ENCODE measurements at places on chromosomes 6 and 20.

DNA sequence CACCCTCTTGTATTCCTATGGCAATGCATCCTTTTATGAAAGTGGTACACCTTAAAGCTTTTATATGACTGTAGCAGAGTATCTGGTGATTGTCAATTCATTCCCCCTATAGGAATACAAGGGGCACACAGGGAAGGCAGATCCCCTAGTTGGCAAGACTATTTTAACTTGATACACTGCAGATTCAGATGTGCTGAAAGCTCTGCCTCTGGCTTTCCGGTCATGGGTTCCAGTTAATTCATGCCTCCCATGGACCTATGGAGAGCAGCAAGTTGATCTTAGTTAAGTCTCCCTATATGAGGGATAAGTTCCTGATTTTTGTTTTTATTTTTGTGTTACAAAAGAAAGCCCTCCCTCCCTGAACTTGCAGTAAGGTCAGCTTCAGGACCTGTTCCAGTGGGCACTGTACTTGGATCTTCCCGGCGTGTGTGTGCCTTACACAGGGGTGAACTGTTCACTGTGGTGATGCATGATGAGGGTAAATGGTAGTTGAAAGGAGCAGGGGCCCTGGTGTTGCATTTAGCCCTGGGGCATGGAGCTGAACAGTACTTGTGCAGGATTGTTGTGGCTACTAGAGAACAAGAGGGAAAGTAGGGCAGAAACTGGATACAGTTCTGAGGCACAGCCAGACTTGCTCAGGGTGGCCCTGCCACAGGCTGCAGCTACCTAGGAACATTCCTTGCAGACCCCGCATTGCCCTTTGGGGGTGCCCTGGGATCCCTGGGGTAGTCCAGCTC lies 292.1 kb downstream of the ESR1 start:
- DNase-seq, result no peak

- DNase-seq, result no peak
Measured at GRCh38 chr6:128482642-128483041, 37.8 kb downstream of the PTPRK start.

- DNase-seq, result no peak
Measured at GRCh38 chr6:129460221-129460620, 249.8 kb downstream of the ARHGAP18 start.

DNA sequence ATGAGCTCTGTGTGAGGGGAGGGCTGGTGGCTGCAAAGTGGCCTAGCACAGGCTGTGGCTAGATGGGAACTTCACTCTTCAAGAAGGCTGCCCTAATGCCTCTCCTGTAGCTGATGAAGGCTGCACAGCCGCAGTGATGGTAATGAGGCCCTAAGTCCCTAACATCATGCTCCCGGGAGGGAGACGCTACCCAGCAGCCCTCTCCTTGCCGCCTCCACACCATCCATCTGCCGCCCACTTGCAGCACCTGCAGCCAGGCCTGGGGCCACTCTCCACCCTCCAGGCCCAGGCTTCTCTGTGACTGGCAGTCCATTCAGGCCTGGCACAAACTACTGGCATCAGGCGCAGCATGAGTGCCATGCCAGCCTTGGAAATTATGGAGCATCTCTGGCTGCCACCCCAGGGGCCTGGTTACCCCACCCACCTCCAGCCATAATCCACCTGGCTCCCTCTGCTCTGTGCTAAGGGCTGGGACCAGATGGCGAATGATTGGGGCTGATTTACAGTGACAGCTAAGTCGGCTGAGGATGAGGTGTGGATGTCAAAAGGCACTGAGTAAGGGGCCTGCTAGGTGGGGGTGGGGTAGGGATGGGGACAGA lies 284.2 kb downstream of the LRFN2 start:
- DNase-seq, result no peak

DNA sequence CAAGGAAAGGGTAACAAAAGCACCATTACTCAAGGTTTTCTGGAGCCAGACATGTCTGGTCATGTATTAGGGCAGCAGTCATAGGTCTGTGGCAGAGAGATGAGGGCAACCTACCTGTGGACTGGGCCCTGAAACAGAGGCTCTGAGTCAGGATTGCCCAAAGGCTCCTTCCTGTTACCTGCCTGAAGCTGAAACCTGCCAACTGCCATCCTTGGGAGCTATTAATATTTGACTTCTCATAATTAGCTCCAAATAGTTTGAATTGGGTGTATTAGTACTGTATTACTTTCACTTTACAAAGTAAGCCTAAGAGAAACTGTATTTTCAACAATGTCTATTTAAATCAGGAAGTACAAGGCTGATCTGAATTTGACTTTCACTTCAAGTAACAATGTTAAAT lies 72.0 kb upstream of the TBX18 start:
- DNase-seq, result no peak

- DNase-seq, result no peak
Measured at GRCh38 chr20:6711951-6712649, 55.4 kb upstream of the BMP2 start.
